CD4-positive, CD25-positive, alpha-beta regulatory T cell (primary cell): ENCODE measurements at places on chromosomes 1 and 21.
A peak's percentile ranks its signal among the peaks of the same experiment; 100 is the strongest.

GRCh38 chr1:28456078-28456477 lies 49.8 kb upstream of the RCC1 start:
- DNase-seq, result no peak

- DNase-seq, result no peak
Observed at GRCh38 chr1:72442262-72442661, 159.9 kb upstream of the NEGR1 start.

GRCh38 chr1:1567891-1568291 lies 6.8 kb downstream of the SSU72 start:
- DNase-seq, result no peak

GRCh38 chr1:74161497-74161896 lies 36.5 kb downstream of the LRRIQ3 start:
- DNase-seq, result no peak

DNA sequence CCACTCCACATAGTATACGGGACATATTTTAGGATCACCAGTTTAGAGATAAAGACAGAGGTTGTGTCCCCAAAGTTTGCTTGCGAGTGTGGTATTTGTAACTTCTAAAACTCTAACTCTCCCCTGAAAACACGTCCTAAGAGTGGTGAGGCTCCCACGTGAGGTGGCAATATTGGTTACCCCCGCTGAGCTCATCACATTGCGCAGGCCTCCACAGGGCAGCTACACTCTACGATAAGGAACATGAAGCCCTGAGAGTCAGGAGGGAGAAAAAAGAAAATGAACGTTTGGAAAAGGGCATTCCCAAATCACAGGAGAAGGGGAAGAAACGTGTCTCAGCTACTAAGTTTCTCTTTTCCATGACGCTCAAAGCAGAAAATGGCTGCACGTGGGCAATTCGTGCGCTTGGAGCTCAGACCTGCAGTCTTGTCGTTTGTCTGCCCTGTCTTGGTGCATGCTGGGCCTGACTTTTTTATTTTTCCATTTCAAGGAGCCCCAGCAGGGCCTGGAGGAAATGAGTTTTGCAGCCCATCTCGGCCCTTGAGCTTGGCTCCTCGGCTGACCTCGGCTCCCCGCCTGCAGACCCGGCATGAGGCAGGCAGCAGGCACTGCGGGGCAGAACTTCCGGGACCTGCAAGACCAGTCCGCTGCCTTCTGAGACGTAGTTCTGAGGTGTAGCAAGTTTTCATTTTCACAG lies 25.7 kb downstream of the ERG start:
- no peak for DNase-seq

GRCh38 chr1:5727191-5727590 lies 265.0 kb downstream of the NPHP4 start:
- no peak for DNase-seq

DNA sequence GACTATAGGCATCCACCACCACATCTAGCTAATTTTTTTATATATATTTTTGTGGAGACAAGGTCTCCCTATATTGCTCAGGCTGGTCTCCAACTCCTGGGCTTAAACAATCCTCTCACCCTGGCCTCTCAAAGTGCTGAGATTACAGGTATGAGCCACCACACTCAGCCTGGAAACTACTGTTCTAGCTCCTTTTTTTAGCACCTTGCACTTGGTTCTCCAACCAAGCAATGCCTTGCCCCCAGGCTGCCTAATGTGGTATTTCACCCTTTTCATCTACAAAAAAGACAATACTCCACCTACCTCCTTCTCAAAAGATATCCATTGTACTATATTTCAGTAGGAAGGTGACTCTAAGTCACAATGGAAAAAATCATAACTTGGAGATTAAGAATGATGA lies 6.7 kb downstream of the ARNT start:
- DNase-seq, result no peak

- DNase-seq, result no peak
Observed at GRCh38 chr1:231512147-231512698, 16.2 kb upstream of the TSNAX start.

DNA sequence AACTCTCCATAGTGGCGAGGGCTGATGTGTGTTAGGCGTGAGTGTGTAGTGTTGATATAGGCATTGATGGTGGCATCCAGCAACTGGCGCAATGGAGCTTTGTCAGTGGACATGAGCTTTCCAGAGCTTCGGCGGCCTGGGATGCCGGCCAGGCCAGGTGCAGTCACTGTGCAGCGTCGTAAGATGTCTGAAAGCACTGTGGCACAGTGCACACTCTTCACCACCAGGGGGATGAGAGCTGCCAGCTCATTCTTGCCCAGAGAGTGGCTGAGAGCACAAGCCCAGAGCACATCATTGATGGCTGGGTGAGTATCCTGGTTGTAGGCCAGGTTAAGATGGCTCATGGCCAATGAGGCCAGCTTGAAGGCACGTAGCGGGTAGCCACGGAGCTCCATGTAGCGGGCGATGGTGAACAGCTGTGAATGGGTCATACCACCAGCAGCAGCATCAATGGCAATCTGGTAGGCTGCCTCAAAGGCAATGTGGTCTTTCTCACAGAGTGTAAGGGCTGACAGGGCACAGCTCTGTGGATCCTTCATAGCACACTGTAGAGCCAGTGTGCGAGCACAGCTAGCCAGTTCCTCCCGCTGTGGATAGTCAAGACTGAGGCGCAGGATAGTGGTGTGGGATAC lies 6.7 kb downstream of the UROD start:
- DNase-seq, result peak; percentile 69
